ENCODE measurements at places on chromosomes 6 and 20.
A peak's percentile ranks its signal among the peaks of the same experiment; 100 is the strongest.

GRCh38 chr20:44438782-44439181 lies 36.9 kb upstream of the TTPAL start:
- no peak for DNase-seq

DNA sequence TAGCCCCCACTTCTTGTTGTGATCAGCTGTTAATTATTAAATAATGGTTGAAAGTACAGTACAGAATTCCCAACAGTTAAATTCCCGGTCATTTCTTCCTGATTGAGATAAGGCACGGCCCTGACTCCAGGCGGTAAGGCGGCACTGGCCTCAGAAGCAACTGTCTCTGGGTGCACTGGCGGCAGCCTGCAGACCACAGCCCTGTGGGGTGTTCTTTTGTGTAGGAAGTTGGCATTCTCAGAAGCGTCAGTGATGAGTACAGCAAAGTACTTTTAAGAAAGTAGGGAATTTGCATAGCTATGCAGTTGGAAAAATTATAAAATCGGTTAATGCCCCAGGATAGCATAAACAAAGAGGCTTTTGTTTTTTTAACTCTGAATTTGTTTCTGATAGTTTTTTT lies 50.5 kb downstream of the SAMD5 start:
- no peak for DNase-seq

DNA sequence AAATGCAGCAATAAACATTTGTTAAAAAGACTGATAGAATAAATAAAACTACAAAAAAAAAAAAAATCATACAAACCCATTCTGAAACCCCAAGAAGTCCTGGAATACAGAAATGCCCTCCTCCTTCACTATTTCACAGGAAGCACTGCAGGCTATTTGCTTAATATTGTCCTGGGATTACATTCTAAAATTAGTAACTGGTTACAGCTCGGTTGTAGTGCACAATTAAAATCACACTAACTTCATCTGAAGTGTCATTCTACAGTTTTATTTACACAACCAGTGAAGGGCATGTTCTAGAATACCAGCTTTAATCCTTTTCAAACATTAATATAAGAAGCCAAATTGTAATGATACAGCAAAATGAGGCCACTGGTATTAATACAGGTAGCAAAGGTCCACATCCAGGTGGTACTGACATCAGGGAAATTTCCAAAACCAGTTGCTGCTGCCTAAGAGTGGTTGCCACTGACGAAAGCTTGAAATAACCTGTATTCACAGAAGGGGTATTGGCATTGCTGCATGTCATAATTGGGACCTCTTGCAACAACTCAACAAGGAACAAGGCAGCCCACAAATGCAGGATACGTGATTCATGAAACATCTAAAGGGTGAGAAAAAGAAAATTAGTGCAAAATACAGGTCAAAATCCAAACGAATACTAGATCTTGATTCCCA lies 26.9 kb downstream of the AKIRIN2 start:
- no peak for DNase-seq

- DNase-seq: no peak
These were observed 18.9 kb downstream of the TTBK1 start for GRCh38 chr6:43262000-43262779.

- no peak for DNase-seq
These were observed 29.3 kb downstream of the GMPR start for GRCh38 chr6:16267428-16268263.

- no peak for DNase-seq
These were observed 106.5 kb downstream of the PHF3 start for GRCh38 chr6:63742060-63742459.

DNA sequence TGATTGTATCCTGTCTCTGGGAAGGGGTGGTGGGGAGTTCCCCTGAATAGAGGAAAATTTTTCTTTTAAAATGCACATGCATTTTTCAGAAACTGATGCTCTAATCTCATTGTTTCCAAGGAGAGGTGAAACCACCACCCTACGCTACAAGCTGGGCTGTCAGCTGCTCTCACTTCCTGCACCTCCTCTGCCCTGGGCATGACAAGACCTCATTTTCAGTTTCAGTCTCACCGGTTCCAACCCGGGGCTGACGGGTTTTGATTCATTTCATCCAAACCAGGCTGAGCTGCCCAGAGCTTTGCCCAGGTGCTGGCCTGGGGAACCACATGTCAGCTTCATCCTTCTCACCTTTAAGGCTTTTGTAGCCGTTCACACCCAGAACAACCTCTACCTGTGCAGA lies 99.7 kb downstream of the EYA2 start:
- DNase-seq: no peak

- DNase-seq: no peak
These were observed 20.7 kb downstream of the GATA5 start for GRCh38 chr20:62454904-62455636.

DNA sequence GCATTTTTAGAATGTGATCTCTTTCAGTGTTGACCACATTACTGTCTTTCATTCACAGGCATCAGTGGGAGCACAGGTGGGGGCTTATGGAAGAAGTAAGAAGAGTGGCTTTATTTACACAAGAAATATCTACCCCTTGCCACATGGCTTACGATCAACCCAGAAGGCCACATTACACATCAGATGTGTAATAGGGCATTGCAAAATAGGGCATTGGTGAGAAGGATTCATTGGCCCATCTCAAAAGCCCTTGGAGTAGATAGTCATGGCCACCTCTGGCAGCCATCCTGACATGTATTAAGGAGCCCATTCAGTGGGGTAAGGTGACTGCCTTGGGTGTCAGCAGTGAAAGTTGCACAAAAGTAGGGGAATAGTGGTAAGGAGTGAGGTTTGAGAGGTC lies 97.5 kb downstream of the MAFB start:
- no peak for DNase-seq

DNA sequence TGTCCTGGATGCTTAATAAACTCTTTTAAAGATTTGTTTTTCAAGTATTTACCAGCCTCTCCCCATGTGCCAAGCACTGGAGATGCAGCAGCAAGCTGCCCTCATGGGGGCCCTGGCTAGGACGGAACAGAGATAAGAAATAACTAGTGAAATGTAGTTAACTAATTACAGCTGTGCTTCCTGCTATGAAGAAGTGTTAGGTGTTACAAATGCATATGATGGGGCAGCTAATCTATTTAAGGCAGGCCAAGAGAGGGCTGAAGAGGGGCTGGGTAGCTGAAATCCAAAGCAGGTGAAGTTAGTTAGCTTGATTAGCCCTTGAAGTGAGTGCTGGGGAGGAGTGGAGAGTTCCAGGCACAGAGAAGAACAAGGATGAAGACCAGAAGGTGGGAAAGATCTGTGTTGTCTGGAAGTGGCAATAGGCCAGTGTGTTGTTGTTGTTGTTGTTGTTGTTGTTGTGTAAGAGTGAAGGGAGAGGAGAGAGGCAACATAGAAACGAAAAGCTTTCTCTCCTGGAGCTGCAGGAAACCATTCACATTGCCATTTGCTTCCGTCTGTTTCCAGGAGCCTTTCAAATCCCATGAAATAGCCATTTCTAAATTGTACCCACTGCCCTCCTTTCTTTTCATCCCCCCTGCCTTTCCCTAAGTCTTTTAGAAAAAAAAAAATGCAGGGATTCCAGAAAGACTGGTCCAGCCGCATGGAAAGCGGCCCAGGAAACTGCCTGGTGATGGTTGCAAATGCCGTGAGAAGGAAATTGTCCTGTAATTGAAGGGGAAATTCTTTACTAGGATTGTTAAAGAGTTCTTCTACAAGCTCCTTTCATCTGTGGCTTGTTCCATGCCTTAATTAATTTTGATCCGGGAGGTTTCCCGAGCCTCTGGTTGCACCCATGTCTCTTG lies 119.6 kb downstream of the TFAP2C start:
- DNase-seq: no peak

DNA sequence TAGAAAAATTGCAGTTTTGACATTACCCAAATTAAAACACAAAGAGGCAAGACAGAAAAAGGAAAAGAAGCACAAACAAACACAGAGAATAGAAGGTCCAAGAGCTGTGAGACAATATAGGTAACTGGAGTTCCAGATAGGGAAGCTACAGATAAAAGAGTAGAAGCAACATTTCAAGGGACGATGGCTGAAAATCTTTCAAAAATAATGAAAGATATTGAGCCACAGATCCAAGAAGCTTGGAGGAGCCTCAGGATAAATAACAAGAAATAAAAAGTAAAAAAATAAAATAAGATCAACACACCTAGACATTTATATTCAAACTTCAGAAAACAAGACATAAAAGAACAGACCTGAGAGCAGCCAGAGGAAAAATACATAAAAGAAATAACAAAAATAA lies 164.9 kb downstream of the FNDC1 start:
- no peak for DNase-seq

GRCh38 chr20:24448170-24448569 lies 21.3 kb upstream of the SYNDIG1 start:
- no peak for DNase-seq

- DNase-seq: no peak
These were observed 103.3 kb downstream of the ANKS1A start for GRCh38 chr6:34992376-34992775.

- DNase-seq: no peak
These were observed 84.7 kb downstream of the TRMT6 start for GRCh38 chr20:5865604-5866003.

DNA sequence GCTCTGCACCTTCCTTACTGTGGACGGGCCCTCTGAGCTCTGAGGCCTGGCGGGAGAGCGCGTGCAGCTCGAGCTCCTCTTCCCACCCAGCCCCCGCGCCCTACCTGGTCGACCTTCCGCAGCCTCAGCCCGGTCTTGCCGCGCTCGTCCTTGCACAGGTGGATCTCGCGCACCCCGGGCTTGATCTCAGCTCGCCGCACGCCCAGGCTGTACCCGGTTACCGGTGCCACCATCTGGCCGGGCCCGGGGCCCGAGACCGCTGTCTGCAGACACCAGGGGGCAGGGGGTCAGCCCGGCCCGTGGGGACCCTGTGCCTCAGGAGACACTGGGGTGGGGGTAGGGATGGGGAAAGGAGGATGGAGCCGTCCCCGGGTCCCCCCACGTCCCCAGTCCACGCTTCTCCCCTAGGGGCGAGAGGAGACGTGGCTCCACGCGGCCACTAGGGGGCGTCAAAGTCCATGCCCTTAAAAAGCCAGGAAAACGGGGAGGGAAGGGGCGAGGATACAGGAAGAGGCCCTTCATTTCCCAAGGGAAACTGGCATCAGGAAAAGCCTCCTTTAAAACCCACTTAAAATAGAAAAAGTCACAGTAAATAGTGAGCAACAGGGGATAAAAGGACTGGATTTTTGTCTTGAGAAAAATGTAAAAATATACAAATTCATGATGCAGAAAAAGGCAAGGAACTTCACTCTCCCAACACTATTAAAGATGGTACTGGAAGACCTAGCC lies 15.5 kb downstream of the SDCBP2 start:
- DNase-seq: peak; percentile 50

- DNase-seq: no peak
These were observed 5.3 kb downstream of the DOP1A start for GRCh38 chr6:83072726-83073125.

- DNase-seq: no peak
These were observed 35.6 kb downstream of the TM9SF4 start for GRCh38 chr20:32144898-32145662.

- DNase-seq: no peak
These were observed 382.8 kb upstream of the FLRT3 start for GRCh38 chr20:14720251-14720650.

GRCh38 chr6:37632291-37632690 lies 65.4 kb downstream of the MDGA1 start:
- DNase-seq: no peak

DNA sequence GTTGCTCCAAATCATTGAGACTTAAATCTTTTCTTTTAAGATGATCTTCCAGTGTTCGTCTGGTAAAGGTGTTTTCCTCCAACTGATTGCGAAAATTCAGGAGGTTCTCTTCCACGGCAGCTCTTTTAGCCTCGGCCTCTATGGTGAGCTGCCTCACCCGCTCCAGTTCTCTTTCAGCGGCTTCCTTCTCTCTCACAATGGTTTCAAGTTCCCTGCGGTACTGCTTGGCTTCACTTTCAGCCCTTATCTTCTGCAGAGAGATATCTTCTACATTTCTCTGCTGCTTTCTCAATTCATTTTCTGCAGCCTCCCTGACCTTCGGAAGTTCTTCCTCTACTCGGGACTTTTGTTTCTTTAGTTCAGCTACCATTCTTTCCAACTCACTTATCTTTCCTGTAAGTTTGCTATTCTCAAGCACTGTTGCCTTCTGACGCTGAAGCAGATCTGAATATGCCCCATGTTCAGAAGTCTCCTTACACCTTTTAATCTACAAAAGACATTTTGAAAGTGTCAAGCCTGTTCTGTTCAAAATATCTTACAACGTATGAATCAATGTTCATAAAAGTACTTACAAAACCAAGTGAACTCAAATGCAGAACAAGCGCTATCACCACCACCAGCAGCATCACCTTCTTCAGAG lies 22.3 kb downstream of the DST start:
- DNase-seq: no peak

DNA sequence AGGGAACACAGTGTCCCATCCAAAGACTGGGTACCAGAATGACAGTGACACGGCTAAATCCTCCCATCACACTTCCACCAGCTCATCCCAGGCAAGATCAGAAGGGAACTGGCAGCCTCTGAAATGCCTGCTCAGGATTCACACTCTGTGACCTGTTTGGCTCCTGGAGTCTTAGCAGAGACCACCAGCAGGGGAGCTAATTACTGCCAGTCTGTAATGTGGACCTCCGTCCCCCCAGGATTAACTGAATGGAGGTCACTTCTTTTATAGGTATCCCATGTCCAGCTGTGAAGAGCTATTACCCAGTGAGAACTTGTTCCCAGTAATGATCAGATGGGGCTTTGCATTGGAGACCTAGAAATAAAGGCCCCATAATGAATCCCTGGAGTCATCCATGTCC lies 45.2 kb downstream of the DEFB114 start:
- no peak for DNase-seq

DNA sequence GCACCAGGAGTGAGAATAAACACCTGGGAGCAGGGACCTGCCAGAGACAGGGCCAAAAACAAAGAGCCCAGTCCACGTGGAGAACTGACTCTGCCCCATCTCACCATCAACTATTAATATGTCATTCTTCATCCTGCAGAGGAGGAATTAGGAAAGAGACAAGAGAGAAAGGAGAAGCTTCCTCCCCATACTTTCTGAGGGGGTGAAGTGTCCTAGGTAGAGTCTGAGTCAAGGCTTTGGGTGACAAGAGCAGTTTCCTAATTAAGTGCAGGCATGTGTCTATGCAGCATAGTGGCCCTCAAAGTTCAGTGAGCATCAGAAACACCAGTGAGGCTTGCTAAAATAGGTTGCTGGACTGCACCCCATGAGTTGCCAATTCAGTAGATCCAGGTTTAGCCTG lies 40.7 kb upstream of the BMP2 start:
- no peak for DNase-seq

DNA sequence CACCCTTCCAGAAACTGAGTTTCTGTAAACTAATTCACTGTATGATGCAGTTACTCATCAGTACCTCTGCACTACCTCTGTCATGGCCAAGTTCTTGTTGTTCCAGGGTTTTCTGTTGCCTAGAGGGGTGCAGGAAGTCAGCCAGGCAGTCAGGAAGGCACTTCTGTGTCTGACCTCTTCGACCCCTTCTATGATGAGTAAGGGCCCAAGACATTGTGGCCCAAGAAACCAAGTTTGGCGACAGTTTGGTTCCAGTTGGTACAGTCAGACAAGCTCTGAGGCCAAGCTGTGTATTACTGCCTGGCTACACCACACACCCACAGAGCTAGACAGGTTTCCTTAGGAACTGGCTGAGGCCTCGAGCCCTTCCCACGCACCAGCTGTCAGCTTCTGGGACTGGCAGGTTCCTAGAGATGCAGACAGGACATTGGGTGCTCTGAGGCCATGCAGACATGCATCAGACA lies 41.2 kb downstream of the TRAF3IP2 start:
- DNase-seq: no peak

- DNase-seq: no peak
These were observed 378.6 kb downstream of the SMOC2 start for GRCh38 chr6:168819546-168819945.

- no peak for DNase-seq
These were observed 178.0 kb upstream of the SALL4 start for GRCh38 chr20:51980277-51980676.
